Urothelium cell line (cell line): ENCODE measurements at places on chromosomes 5 and 9.

DNA sequence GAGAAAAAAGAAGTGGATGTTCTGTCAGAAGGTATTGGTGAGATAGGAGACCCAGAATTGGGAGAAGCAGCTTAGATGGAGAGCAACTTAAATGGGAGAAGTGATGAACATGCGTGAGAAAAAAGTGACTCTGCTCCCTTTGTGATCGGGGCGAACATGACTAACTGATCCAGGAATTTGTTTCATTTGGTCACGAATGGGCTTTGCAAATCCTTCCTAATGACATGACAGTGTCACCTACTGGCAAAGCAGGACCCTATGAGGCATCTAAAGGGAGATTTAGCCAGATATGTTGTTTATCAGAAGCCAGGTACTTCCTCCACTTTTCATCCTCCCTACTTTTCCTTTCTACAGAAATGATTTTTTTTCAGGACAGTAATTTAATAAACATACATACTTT lies 787.4 kb upstream of the RGMB start:
- DNase-seq = peak; percentile 25

- DNase-seq = no peak
Observed at GRCh38 chr5:89471115-89471514, 588.1 kb upstream of the MEF2C start.

- no peak for DNase-seq
Observed at GRCh38 chr9:92425474-92425873, 1.2 kb upstream of the OMD start.

GRCh38 chr9:74458832-74459231 lies 38.3 kb upstream of the RORB start:
- no peak for DNase-seq

DNA sequence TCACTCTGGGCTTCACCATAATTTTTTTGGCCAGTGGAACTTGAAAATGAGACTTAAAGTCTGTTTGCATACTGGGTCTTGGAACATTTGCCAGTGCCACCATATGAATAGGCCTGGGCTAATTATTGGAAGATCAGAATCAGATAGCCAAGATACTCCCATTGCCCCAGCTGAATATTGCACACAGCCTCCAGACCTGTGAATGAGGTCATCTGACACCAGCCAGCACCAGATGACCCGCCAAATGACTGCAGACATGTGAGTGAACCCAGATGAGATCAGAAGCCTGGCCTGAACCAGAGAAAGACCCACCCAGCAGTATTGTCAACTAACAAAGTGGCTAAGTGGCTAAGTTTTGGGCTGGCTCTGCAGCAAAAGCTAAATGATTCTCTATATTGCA lies 220.5 kb upstream of the MPDZ start:
- no peak for DNase-seq

- peak; percentile 36 for DNase-seq
Observed at GRCh38 chr5:173328844-173329490, 753 bp upstream of the STC2 start.

GRCh38 chr9:122350577-122351355 lies 20.1 kb upstream of the PTGS1 start:
- peak; percentile 81 for DNase-seq

- no peak for DNase-seq
Observed at GRCh38 chr5:135061001-135061400, 27.0 kb upstream of the PITX1 start.

DNA sequence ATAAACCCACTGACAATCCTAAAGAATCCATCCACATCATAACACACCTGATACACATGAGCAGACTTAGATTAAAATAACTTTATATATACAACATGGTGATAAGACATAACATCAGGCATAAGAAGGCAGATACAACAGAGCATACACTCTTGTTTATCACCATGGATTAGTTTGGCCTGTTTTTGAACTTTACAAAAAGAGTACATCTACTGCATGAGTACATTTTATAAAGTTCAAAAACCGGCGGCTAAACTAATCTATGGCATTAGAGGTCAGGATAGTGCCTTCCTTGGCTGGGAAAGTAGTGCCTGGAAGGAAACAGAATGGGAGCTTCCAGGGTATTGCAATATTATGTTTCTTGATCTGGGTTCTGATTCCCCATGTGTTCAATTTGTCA lies 15.1 kb downstream of the RICTOR start:
- DNase-seq = no peak

DNA sequence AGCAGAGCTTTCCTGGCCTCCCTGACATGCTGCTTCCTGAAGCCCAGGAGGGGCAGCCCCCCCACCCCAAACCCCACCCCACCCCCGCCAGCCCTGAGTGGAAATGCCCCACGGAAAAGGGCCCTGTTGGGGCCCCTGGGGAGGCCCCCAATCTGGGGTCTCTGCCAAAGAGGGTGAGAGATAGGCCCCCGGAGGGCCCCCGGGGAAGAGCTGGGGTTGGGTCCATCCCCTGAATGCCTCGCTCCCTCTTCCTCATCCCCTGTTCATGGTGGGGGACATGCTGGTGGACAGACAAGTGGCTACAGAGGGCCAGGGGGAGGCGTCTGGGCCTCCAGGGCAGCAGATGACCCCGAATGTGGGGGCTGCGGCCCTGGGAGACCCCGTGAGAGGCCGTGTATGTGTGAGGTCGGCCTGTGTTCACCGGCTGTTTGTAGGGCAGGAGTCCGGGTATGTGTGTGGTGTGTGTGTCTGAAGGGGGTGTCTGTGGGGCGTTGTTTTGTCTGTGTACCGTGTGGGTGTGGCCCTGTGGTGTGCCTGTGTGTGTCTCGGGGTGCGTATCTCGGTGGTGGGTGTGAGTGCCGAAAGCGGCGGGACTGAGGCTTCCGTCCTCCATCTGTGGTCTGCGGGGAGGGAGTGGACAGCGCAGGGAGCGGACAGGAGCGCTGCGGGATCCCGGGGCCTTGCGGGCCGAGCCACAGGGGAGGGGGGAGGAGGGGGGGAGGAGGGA lies 11.3 kb downstream of the C9orf50 start:
- peak; percentile 54 for DNase-seq

DNA sequence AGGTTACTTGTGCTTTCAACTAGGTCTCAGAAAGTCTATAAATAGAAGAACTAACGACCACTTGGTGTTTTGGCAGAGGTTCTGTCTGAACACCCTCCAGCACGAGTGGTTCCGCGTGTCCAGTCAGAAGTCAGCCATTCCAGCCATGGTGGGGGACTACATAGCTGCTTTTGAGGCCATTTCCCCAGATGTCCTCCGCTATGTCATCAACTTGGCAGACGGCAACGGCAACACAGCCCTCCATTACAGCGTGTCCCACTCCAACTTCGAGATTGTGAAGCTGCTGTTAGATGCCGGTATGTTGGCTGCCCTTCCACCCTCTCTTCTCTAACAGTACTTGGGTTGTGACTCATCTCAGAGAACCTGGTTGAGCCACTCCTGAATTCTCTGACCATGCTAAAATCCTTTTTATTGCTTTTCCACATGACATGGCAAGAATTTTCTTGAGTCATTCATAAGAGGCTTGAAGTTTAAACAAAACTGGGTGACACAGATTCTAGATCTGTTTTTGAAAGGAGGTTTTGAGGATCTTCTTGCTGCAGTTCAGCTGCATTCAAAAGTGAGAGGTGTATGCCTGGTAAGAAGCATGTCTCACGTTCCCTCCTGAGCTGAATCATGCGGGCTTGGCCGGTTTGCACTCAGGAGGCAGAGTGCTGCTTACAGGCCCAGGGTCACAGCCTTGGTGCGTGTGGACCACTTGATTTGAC lies 103.1 kb upstream of the DMRT1 start:
- peak; percentile 61 for DNase-seq

GRCh38 chr5:87141544-87141943 lies 126.1 kb upstream of the RASA1 start:
- no peak for DNase-seq

DNA sequence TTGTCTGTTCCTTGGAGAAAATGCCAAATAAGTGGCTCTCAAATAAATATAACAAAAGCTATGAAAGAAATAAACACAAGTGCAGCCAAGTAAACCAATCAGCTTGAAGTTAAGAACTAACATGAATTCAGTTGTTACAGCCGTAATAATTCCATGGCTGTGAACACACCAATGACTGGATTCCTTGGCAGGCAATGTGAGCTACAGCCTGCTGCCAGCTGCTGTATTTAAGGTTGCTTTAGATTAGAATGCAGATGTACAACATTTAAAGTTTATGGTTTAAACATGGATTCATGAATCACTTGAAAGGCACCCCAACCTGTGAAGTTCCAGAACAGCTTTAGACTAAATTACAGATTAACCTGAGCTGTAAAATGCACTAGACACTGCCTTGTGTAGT lies 626.4 kb upstream of the SEMA6A start:
- no peak for DNase-seq

GRCh38 chr5:153534102-153534501 lies 43.6 kb downstream of the GRIA1 start:
- DNase-seq = no peak

- DNase-seq = no peak
Observed at GRCh38 chr5:44794371-44794770, 14.4 kb upstream of the MRPS30 start.

- DNase-seq = no peak
Observed at GRCh38 chr9:136921307-136921706, 23.2 kb downstream of the FBXW5 start.

DNA sequence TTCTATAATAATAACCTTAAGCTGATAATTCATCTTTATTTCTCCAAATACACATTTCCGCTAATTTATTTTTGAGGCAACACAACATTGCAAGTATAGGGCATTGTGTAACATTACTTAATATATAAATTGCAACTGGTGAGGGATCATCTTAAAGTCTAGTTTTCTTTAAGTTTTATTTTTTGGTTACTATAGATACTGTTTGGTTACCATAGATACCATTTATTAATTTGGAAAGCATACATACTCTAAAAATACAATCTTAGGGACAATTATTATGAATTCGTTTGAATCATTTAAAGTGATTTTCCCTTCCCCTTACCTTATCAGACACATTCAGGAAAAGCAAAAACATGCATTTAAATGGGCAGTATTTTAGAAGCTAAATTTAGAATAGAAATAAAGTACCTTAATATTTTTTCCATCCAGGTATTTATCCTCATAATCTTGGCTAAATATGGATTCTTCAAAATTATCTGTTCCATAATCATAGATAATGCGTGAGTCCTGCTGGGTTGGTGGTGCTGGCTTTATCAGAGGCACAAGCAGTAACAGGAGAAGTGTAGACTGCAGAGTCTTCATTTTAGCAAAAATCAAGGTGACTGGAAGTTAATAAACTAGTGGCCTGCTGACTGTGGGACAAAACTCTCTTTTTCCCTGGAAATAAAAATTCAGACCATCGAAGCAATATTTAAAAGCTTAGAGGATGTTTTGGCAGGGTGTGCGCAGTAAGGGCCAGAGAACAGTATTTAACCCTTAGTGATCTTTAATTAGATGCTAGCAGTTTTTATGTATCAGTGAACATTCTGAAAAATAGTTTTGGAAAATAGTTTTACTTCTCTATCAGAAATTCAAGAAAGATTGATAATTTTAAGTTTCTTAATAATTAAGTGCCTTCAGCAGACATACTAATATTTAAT lies 1.3 kb downstream of the OGN start:
- DNase-seq = no peak
